ENCODE measurements at places on chromosomes 12 and 14.

- no peak for DNase-seq
Observed at GRCh38 chr12:66351301-66351700, 49.0 kb downstream of the HELB start.

DNA sequence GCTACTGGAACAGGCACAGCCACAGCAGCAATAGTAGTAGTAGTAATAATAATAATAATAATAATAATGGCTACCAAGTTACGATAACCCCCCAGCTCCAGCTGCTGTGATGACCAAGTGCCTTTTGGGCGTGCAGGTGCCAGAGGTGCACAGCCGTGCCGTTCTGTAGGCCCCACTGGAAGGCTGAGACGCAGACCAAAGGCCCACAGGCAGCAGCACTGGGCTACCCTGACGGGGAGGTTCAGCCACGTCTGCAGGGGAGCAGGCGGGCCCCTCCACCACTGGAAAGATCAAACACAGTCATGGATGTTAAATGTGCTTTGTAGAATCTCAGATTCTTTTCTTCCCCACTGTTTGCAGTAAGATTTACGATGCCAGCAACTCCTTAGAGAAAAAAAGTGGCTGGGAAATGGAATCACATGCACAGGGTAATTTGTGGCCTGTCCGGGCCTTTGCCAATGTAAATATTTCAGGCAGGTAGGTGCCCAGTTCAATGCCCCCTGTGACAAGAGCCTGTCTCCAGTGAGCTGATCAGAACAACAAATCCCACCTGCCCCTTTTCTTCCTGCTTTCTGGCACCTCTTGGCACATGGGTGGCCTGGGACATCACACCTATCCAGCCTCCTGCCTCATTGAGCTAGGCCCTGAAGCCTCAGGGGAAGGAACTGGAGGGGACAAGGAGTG, 32.6 kb downstream of the CCDC85C start:
- DNase-seq = no peak

- DNase-seq = no peak
Observed at GRCh38 chr12:32145096-32145495, 38.4 kb downstream of the BICD1 start.

GRCh38 chr12:14505626-14506596, 61.8 kb downstream of the PLBD1 start:
- no peak for DNase-seq

DNA sequence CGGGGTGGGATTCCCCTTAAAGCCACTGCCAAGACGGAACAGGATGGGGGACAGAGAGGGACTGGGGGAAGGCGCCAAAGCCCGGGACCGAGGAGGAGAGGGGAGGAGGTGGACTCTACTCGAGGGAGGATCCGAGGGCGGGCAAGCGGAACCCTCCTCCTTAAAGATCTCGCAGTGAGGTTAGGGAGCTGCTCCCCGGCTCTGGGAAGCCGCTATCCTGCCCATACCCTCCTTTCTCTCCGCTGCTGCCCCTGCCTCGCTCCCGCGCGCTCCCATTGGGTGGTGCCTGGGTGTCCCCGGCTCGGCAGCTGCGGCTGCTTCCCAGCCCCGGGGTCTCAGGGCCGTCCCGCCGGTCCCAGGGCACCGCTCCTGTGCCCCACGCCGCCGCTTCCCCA, 16.4 kb downstream of the KRT18 start:
- DNase-seq = no peak

- DNase-seq = no peak
Observed at GRCh38 chr14:25406818-25407217, 356.9 kb upstream of the STXBP6 start.

- DNase-seq = no peak
Observed at GRCh38 chr12:121861636-121862254, 3.1 kb upstream of the HPD start.

- no peak for DNase-seq
Observed at GRCh38 chr12:26119391-26119989, 5.3 kb downstream of the BHLHE41 start.

- DNase-seq = no peak
Observed at GRCh38 chr14:66330916-66331315, 155.3 kb upstream of the CCDC196 start.

DNA sequence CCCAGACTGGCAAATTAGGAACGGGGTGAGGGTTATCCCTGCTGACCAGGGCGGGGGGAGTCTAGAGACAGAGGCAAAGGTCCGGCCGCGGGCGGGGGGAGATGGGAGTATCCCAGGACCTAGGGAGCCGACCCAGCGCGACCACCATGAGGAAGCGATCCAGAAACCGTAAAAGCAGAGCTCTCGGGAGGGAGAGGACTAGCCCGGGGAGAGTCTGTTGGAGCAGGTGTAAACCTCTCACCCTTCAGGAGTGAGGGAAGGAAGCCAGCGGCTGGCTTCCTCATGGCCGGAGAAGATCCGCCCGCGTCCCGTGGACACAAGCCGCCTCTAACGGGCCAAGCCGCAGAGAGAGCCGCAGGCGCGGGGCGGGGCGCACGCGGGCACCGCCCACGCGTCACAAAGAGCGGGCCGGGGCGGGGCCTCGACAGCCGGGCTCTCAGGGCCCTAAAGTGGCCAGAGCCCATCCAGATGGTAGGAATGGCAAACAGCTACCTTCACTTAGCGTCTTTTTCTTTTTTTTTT, at the start of gene ACRBP:
ACRBP (minus strand) TSS at position 350 of the 522 bp plus-strand sequence; CDS start at position 284, 66 bp downstream.
- DNase-seq = peak; percentile 55

DNA sequence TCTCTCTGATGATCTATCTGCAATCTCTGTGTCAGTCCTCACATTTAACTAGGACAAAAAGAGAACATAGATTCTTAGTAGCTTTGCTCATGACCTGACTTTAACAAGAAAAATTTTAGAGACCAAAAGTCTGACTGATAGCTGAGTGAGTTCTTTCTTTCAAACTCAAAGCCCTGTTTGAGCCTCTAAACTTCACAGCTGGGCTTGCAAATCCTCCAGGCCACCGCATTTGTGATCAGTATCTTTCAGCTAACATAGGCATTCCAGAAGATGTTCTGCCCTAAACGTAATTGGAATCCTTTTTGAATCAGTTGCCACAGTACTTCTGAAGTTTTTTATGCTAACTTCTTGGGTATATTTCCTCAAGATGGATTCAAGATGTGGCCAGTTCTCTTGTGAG, 459.0 kb downstream of the DPF3 start:
- no peak for DNase-seq

DNA sequence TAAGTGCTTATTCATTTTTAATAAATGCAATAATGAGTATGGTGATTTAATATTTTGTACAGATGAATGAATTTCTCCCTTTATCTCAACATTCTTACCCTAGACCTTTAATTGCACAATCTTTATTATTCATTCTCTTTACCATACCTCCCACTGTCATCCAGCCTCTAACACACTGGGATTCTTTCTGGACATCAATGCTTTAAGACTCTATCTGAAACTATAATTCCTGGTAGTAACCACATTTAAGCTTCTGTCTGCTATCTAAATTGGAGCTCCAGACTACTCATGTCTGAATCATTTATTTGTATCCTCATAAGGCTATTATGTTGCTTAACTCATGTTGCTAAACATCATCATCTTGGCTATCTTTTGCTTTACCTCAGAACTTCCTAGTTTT, 270.2 kb downstream of the ALG10B start:
- no peak for DNase-seq

- peak; percentile 61 for DNase-seq
Observed at GRCh38 chr14:91374879-91375702, 42.5 kb downstream of the CCDC88C start.

- DNase-seq = peak; percentile 73
Observed at GRCh38 chr14:49893309-49894213, 679 bp downstream of the ARF6 start.

GRCh38 chr12:56521209-56521589, 421 bp upstream of the RBMS2 start:
- DNase-seq = no peak

GRCh38 chr12:63996556-63996955, 152.1 kb downstream of the SRGAP1 start:
- no peak for DNase-seq

DNA sequence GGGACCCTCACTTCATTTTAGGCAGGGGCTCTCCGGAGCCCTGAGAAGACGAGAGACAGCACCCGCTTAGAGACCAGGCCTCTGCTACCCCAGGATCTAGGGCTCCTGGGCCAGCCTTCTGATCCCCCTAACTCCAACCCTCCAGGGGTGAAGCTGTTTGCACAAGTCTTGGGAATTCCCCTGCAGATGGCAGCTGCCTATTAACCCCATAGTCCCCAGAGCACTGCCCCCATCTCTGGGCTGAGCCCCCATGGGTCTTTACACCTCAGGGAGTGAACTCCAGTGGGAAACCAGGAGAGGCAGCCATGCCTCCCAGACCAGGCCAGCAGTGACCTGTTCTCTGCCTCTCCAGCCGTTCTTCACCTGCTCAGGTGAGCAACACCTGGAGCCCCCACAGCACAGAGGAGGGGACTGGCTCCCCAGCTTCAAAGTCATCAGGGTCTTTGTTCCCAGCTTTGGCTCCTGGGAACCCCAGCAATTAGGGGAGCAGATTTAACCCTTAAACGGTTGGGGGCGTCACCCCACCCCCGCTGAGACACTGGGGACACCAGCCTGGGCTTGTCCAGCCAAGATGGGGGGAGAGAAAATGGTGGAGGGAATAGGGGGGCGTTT, 2.3 kb downstream of the WNT10B start:
- no peak for DNase-seq

GRCh38 chr14:103315941-103316340, 18.1 kb upstream of the EIF5 start:
- no peak for DNase-seq

GRCh38 chr12:70812136-70812535, 108.4 kb downstream of the PTPRR start:
- no peak for DNase-seq

- no peak for DNase-seq
Observed at GRCh38 chr14:31864937-31865855, 211.9 kb upstream of the ARHGAP5 start.

- no peak for DNase-seq
Observed at GRCh38 chr12:131018808-131019397, 65.2 kb downstream of the ADGRD1 start.

GRCh38 chr14:74913986-74914573, 9.0 kb downstream of the RPS6KL1 start:
- DNase-seq = peak; percentile 24

GRCh38 chr12:118790578-118790977, 190.8 kb upstream of the SRRM4 start:
- no peak for DNase-seq

GRCh38 chr12:3662521-3662921, 90.4 kb downstream of the CRACR2A start:
- DNase-seq = no peak

DNA sequence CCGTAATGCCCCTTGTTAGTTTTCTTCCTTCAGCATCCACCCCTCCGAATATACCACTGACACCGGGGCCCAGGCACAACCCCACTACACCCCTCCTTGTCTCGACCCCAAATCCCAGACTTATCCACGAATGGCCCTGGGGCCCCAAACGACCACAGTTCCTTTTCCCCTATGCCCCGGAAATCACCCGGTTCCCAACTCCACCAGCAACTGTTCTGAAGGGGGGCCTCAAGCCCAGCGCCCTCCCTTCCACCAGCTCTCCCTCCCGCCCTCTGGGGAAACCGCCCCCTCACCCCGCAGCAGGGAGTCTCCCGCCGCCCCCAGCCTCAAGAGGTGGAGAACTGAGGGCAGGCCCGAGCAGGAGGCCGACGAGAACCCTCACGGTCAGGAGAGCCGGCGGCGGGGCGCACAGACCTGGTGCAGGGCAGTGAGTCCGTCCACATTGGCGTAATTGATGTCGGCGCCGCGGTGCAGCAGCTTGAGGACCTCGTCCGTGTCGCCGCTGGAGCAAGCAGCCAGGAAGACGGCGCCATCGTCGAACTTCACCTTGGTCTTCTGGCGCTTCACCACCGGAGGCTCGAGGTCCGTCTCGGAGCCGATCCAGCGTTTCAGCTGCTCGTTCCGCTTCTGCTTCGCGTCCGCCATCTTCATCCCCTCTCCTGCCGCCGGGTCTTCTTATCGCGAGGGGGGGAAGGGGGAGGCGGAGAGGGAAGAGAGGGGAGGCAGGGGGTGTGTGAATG, 446 bp downstream of the PPP1R12A start:
- DNase-seq = peak; percentile 35

DNA sequence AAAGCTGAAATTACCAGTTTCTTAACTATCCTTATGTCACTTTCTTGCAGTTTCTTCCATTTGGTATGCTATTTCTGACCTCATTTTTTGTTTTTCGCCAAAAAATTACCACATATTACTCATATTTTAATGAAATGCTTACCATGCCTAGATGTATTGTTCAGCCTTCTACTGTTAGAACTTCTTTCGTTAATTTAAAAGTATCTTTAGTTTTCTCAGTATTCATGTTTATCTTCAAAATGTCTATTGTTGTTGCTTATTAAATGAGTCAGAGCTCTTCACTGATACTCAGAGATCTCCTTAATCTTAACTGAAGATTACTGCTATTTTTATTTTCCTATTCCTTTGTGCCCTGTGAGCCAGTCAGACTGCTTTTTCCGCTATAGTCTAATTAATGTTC, 20.5 kb downstream of the RAP1B start:
- DNase-seq = no peak

GRCh38 chr12:128228581-128228980, 38.4 kb upstream of the TMEM132C start:
- no peak for DNase-seq

GRCh38 chr12:1517734-1518525, 76.5 kb downstream of the FBXL14 start:
- no peak for DNase-seq

- DNase-seq = no peak
Observed at GRCh38 chr14:32567543-32568384, 238.7 kb downstream of the AKAP6 start.

DNA sequence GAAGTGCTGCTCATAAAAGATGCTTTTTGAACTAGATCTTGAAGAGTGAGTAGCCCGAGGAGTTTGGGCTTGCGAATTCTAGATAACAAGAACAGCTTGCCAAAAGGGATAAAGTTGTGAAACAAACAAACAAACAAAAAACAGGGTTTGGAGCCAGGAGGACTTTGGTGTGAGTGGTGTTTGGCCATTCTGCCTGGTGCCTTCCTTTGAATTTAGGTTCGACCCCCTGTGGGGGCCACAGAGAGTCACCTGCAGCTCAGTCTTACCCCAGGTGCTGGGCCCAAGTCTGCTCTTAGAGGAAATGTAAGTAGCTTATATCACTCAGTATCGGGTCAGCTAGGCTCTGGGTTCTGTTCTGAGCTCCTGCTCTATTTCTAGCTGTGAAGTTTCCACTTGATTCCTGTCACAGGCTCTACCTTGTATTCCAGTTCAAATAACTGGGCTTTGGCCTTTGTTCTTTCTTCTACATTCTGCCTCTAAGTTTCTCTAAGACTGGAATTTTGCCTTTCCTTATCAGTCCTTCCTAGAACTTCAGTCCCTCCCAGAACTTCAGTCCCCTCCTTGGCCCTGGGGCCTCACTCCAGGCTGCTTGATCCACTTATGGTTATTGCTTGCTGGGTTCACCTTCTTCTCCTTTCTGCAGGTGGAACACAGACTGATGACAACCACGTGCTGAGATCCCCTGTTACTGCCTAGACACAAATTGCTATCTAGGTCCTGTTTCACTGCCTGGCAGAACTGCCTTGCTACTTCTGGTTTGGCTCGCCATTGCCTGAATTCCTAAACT, 20.5 kb upstream of the DUSP6 start:
- no peak for DNase-seq

GRCh38 chr14:73842201-73842600, 9.4 kb upstream of the PTGR2 start:
- DNase-seq = no peak

GRCh38 chr12:23628806-23629205, 320.7 kb downstream of the SOX5 start:
- no peak for DNase-seq

- DNase-seq = no peak
Observed at GRCh38 chr12:25710128-25710527, 157.0 kb upstream of the LMNTD1 start.

Measured in CD4-positive, alpha-beta T cell treated with Interleukin-6 for 4 hours (primary cell).